Fibroblast of the aortic adventitia (primary cell): ENCODE measurements at places on chromosomes 6 and 20. TPM values are rescaled to one million over a fixed set of nuclear protein-coding genes. Genes with fewer than 3 reads are reported as not detected.

The KIF3B gene
- 33.1 and 36.8 TPM in 2 replicates for total RNA-seq

The MYLIP gene
- total RNA-seq, result 12.2 and 36.1 TPM in 2 replicates

The MLN gene
- total RNA-seq, result not detected in 2 replicates

GRCh38 chr20:38152175-38152620 lies 12.9 kb downstream of the TGM2 start:
- DNase-seq, result peak; percentile 58

DNA sequence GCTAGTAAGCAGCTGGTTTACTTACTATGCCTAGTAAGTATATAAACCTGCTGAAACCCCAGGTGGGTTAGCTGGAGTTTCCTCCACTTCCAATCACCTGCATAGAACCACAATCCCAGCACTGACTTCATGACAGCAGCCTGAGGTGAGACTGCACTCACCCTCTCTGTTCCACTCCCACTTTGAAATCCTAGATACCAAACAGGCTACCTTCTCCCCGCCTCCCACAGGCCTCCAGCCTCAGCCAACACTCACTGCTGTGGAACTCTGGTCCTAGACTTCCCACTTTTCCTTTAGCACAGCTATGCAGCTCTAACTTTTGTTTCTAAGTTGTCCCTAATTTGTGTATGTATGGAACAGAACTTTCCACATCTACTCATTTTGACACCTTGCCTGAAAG lies 149.7 kb upstream of the ARID1B start:
- DNase-seq, result no peak

- peak; percentile 58 for DNase-seq
These were observed 153.6 kb downstream of the ZFAND3 start for GRCh38 chr6:37972994-37973757.

DNA sequence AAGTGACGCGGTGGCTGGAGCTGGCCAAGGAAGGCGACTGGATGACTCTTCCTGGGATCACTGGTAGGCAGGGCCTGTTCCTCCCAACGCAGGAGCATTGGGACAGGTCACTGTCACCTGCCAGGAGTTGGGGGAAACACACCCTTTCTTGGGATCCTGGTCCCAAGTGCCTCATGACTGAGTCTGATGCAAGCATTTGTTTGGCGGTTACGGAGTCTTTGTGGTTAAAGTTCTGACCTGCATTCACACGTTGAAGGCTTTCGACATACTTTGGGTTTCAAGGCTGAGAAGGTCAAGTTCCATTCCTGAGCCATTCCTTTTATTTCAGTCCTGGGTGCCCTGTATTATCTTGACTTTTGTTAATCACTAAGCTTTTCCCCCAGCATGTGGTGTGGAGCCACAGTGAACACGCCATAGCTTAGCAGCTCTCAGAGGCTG lies 6.0 kb downstream of the PNLDC1 start:
- peak; percentile 14 for DNase-seq

DNA sequence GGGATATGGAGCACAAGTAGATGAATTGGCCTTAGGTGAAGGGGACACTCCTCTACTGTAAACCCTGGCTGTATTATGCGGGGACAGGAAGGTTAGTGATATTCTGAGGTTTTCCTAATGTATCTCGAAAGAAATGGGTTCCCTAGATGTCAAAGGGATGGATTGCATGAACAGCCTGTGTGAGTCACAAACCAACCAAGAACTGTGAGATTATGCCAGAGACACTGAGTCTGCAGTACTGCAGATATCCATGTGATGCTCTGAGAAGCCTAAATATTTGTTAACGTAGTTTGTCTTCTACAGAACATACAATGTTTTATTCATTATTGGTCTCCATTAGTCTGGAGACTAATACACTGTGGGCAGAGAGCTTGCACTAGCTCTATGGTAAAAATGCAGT lies 182.2 kb downstream of the AKAP7 start:
- DNase-seq, result peak; percentile 15

GRCh38 chr6:30686908-30687658 lies 638 bp upstream of the PPP1R18 start:
- peak; percentile 98 for DNase-seq

- no peak for DNase-seq
These were observed 8.7 kb upstream of the SRXN1 start for GRCh38 chr20:661474-662270.

DNA sequence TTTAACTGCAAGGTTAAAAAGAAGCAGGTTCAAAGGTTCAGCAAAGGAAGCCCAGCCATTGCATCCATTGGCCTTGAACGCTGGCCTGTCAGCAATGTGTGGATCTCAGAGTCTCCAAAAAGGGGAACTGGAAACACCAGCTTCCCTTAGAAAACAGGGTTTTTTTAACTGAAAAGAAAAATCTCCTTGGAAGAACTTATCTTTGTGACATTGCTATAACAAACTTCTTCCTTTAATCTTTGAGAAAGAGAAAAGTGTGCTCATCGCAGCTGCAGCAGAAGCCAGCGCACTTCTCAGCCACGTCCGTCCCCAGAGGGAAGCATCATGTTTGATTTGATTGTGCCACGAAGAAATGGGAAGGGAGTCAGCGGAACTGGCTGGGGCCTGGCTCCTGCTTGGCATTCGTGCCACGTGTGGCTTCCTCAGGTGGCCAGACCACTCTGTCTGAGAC lies 215.0 kb downstream of the SYNDIG1 start:
- DNase-seq, result no peak

- peak; percentile 16 for DNase-seq
These were observed 35.6 kb upstream of the MICB start for GRCh38 chr6:31462026-31462963.

DNA sequence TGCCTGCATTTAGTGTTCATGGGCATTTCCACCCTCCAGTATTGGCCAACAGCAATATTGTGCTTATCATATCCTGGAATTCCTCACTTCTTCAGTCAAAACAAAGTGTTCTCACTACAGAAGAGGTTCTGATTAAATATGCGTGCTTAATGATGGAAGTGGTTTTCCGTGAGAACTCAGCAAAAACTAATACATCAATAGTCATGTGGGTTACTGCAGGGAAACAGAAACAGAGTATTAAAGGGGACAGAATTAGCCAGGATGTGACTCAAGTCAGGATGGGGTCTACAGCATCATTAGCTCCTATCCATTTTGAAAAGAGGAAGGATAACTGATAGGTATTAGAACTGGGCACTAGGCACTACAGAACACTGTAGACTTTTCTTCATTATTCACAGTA lies 384.6 kb downstream of the CDKAL1 start:
- DNase-seq, result no peak
